ENCODE measurements at places on chromosomes 1 and 21.

GRCh38 chr1:30332116-30333094 is 391.0 kb downstream of the MATN1 start:
- DNase-seq = no peak

GRCh38 chr1:230065571-230065970 is 1.5 kb upstream of the GALNT2 start:
- DNase-seq = no peak

- DNase-seq = no peak
Observed at GRCh38 chr1:153577624-153578051, 12.0 kb upstream of the S100A2 start.

GRCh38 chr1:37746806-37747205 is 18.1 kb downstream of the EPHA10 start:
- DNase-seq = no peak

DNA sequence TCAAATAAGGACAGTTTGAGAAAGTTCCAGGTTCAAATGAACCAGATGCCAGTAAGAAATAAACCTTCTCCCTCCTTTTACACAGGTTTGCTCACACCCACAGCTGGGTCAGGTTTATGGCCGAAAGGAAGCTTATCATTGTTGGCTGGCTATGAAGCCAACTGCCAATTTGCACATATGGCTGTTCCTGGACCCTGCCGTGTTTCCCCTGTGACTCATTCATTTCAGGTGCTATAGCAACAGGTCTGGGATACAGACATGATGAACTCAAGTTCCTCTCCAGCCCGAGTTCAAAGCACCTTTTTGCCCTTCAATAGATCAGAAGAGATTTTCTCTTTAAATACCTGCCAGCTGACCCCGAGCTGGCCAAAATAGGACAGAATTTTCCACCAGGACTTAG is 134.4 kb upstream of the SMYD2 start:
- DNase-seq = no peak
